ENCODE measurements at places on chromosomes 12 and 14. TPM values are rescaled to one million over a fixed set of nuclear protein-coding genes. Genes with fewer than 3 reads are reported as not detected.

GRCh38 chr12:122352394-122352793 lies 70.1 kb downstream of the CLIP1 start:
- no peaks in the 10 kb centered on the region for H3K27me3 ChIP-seq
- no peak overlapping the region for H3K4me3 ChIP-seq
- no peak overlapping the region for H3K27ac ChIP-seq

- H3K4me3 ChIP-seq, result peak overlapping the region; percentile 28
- H3K27me3 ChIP-seq, result peaks cover 65% of the 10 kb centered on the region
- peaks cover 16% of the 10 kb centered on the region for H3K4me1 ChIP-seq
Observed at GRCh38 chr12:113467142-113467501, 4.5 kb downstream of the LHX5 start.

GRCh38 chr14:64147126-64147790 lies 146.9 kb downstream of the ESR2 start:
- no peak overlapping the region for H3K4me3 ChIP-seq
- H3K4me1 ChIP-seq, result peaks cover 4% of the 10 kb centered on the region
- no peak for DNase-seq
- H3K27me3 ChIP-seq, result peaks cover 3% of the 10 kb centered on the region
- no peak overlapping the region for H3K27ac ChIP-seq

Gene ACSS3
- 0.93 TPM for total RNA-seq

Gene TESPA1
- total RNA-seq, result not detected

- H3K4me1 ChIP-seq, result peaks cover 7% of the 10 kb centered on the region
- DNase-seq, result peak; percentile 33
- H3K4me3 ChIP-seq, result no peak overlapping the region
- no peaks in the 10 kb centered on the region for H3K36me3 ChIP-seq
- H3K27me3 ChIP-seq, result peaks cover 9% of the 10 kb centered on the region
- no peak overlapping the region for H3K27ac ChIP-seq
Observed at GRCh38 chr14:99982537-99983250, 82.5 kb upstream of the EVL start.

DNA sequence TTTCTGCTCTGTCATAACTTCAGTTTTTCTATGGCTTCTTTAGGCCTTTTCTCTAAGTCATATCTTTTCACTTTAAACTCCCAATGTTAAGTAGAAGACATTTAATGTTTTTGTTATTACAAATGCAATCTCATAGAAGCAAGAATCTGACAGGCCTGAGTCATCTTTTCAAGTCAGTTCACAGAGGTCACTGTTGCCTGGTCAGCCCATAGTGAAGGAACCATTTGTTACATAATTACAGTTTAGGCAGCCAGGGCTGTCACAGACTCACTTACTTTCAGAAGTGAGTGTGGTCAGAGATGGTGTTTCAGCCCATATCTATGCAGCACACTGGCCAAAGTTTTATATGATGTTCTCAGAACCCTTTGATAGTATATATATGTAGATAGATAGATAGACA lies 46.5 kb downstream of the CCER1 start:
- peak; percentile 69 for DNase-seq
- no peak overlapping the region for H3K4me3 ChIP-seq
- peaks cover 15% of the 10 kb centered on the region for H3K4me1 ChIP-seq
- H3K27me3 ChIP-seq, result no peaks in the 10 kb centered on the region
- no peaks in the 10 kb centered on the region for H3K36me3 ChIP-seq

DNA sequence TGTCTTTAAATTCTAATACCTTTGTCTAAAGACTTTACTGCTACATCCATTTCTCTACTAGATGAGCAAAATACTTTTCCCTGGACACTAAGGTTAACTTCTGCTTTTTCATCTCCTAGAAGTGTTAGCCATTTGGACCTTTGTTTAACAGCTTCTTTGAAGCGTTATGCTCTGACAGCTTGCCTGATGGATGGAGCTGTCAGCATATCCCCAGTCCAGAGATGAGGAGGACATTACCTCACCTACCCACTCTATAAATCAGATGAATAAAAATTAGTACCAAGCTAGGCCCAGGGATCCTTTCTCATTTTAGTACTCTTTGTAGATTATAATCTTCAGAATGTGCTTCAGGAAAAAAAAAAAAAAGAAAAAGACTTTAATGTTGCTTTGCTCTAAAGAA lies 222.7 kb downstream of the PELI2 start:
- H3K4me1 ChIP-seq, result peaks cover 50% of the 10 kb centered on the region
- H3K4me3 ChIP-seq, result no peak overlapping the region
- DNase-seq, result no peak
- peak overlapping the region; percentile 91 for H3K27ac ChIP-seq
- peaks cover 6% of the 10 kb centered on the region for H3K36me3 ChIP-seq

- H3K4me1 ChIP-seq, result no peaks in the 10 kb centered on the region
- H3K27me3 ChIP-seq, result peaks cover 6% of the 10 kb centered on the region
Observed at GRCh38 chr12:10453156-10453555, at the start of gene KLRC1. Gene KLRC1 (minus strand): TSS chr12:10453377. CDS start chr12:10451156, 2,221 bp downstream.

- no peaks in the 10 kb centered on the region for H3K4me1 ChIP-seq
- H3K4me3 ChIP-seq, result no peak overlapping the region
- no peaks in the 10 kb centered on the region for H3K36me3 ChIP-seq
- peaks cover 60% of the 10 kb centered on the region for H3K27me3 ChIP-seq
- DNase-seq, result no peak
- H3K27ac ChIP-seq, result no peak overlapping the region
Observed at GRCh38 chr12:53740130-53740491, 11.7 kb downstream of the CISTR start.

- H3K27me3 ChIP-seq, result peaks cover 24% of the 10 kb centered on the region
- DNase-seq, result peak; percentile 25
- no peak overlapping the region for H3K4me3 ChIP-seq
- H3K4me1 ChIP-seq, result peaks cover 17% of the 10 kb centered on the region
- no peak overlapping the region for H3K27ac ChIP-seq
Observed at GRCh38 chr12:52120951-52121823, 41.7 kb downstream of the SMIM41 start.

- peak; percentile 38 for DNase-seq
- H3K27me3 ChIP-seq, result no peaks in the 10 kb centered on the region
- H3K36me3 ChIP-seq, result no peaks in the 10 kb centered on the region
- H3K27ac ChIP-seq, result 0 out of 2 replicates have a peak overlapping the region, but pooled peaks have one; percentile 20
Observed at GRCh38 chr12:42332301-42333285, 6.6 kb downstream of the PPHLN1 start.

DNA sequence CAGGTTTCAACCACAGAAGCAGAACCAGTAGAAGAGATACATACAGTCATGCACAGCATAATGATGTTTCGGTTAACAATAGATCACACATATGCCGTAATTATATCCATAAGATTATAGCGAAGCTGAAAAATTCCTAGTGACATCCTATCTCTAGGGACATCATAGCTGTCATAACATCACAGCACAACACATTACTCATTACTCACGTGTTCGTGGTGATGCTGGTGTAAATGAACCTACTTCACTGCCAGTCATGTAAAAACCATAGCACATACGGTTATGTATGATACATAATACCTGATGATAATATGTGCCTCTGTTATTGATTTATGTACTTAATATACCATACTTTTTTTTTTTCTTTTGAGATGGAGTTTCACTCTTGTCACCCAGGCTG lies 44.7 kb downstream of the KLRG1 start:
- peaks cover 2% of the 10 kb centered on the region for H3K27me3 ChIP-seq
- no peak overlapping the region for H3K27ac ChIP-seq
- H3K4me1 ChIP-seq, result no peaks in the 10 kb centered on the region
- no peak overlapping the region for H3K4me3 ChIP-seq
- no peak for DNase-seq

DNA sequence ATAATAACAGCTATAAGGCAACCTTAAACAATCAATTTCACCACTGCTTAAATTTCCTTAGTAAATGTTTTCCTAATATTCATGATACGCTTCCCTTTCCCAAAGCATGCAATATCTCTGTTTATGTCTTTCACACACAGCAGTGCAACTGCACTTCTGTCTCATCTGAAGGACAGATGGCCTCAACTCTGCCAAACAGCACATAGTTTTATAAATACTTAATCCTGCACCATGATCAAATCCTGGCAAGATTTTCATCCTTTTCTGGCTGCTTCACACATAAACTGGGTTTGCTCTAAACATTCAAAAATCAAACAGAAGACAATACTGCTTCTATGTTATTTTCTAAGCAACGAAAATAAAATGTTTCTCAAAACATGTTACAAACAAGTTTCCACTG lies 266.3 kb downstream of the ITPR2 start:
- no peak for DNase-seq
- H3K27me3 ChIP-seq, result no peaks in the 10 kb centered on the region
- no peaks in the 10 kb centered on the region for H3K36me3 ChIP-seq
- H3K27ac ChIP-seq, result no peak overlapping the region

DNA sequence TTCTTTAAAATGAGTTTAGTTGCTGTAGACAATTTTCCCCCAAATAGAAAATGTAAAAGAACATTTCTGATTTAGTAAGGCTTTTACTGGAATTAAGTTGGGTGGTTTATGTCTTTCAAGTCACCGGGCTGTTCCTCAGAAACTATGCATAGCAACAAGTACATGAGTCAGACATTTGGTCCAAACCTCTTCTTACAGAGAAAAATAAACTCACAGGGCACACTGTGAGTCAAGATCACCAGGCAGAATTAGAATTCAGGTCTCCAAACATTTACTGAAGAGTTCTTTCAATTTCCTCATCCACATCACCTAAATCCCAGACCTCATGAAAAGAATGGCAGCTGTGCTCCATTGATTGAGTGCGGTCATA lies 476.1 kb upstream of the SOX5 start:
- H3K27me3 ChIP-seq, result no peaks in the 10 kb centered on the region
- H3K4me1 ChIP-seq, result no peaks in the 10 kb centered on the region
- no peak overlapping the region for H3K4me3 ChIP-seq
- no peaks in the 10 kb centered on the region for H3K36me3 ChIP-seq
